ENCODE measurements at places on chromosomes 13 and 19. TPM values are rescaled to one million over a fixed set of nuclear protein-coding genes. Genes with fewer than 3 reads are reported as not detected.

Gene WASF3
- 21.8 TPM for total RNA-seq

Gene ICAM1
- total RNA-seq = 55.2 TPM

Gene TSHZ3
- 8.4 TPM for total RNA-seq

Gene PRR22
- 0.60 TPM for total RNA-seq

Gene ZGLP1
- 3.0 TPM for total RNA-seq

Gene LGI4
- total RNA-seq = 0.26 TPM

Gene CLEC4G
- total RNA-seq = not detected

Gene CLDN10
- total RNA-seq = not detected

Data from pericardium fibroblast (primary cell).